Stimulated activated CD8-positive, alpha-beta memory T cell treated with anti-CD3 and anti-CD28 coated beads, Interleukin-4, amount 100 ng/mL, for 1 hour (primary cell): ENCODE measurements at places on chromosomes 3 and 15.

DNA sequence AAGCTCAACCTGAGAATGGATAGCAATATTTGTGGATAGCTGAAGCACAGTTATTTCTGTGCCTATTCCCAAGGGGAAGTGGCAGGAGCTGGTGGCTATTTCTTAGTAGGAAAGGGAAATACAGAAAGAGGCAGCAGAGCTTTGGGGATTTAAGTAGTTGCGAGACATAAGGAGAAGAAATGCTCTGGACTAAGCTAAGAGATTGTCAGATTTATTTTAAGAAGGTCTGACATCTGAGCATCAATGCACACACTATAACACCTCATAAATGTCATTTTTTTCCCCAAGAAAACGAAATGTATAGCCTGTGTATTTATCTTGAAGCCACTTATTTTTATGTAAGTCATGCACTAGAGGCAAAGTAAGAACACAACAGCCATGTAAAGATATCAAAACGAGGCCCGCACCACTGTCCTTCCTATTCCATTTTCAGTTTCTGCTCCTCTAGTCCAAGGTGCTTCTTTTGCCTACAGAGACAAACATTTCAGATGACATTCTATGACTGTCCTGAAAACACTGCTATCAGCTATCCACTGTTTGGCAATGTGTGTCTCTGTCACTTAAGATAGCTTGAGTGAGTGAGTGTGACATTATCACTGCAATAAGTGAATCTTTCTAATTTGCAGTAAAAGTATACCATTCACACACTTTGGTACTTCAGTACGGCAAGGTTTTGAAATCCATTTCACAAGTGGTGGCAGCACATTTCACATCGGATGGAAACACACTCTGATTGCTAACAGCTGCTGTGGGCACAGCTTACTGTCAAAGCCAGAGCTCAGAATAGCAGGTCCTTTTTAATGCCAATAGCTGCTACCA is 62.7 kb upstream of the ICE2 start:
- DNase-seq = no peak

GRCh38 chr15:39587731-39588530 is 7.1 kb downstream of the THBS1 start:
- DNase-seq = no peak

- no peak for DNase-seq
These were observed 15.2 kb upstream of the ITGA11 start for GRCh38 chr15:68447209-68447608.

DNA sequence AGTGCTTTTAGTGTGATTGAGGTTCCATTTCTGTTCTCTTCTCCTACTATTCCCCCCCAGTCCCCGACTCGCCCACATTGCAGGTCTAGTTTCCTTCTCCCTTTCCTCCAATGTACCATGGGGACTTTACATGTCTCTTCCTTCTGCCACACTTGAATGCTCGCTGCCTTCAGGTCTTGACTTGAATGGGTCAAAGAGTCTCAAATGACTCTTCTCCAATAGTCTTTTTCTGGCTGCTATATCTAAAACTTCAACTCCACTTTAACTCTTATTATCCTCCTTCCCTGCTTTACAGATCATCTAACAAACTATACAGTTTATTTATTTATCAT is 213.9 kb upstream of the SLC2A2 start:
- no peak for DNase-seq

GRCh38 chr15:42549032-42549491 is 424 bp downstream of the HAUS2 start:
- DNase-seq = no peak

GRCh38 chr3:12706504-12707253 is 42.8 kb upstream of the RAF1 start:
- peak; percentile 5 for DNase-seq

- no peak for DNase-seq
These were observed 33.4 kb downstream of the LRRFIP2 start for GRCh38 chr3:37140899-37141541.

DNA sequence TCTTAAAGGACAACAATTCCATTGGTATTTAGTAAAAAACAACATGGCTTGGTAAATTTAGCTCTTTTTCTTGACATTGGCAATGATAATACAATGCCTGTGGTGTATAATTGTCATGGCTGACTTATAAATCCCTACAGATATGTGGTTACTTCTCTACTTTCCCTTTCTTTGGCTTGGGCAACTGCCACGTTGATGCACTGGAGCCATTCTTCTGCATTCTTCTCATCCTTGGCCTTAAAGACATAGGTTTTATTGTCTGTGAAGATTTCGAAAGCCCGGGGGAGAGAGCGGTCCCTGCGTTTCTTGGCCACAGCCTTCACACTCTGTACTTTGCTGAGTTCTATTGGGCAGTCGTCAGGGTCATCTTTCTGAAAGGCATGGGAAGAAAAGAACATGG is 101.1 kb upstream of the CCNL1 start:
- no peak for DNase-seq

- no peak for DNase-seq
These were observed 137.4 kb upstream of the UBP1 start for GRCh38 chr3:33577588-33577987.

- DNase-seq = no peak
These were observed 4.6 kb upstream of the PRKCD start for GRCh38 chr3:53156368-53156834.

- no peak for DNase-seq
These were observed 34.9 kb upstream of the HEG1 start for GRCh38 chr3:125090649-125091048.

GRCh38 chr3:48591886-48592518 is 3.1 kb downstream of the COL7A1 start:
- no peak for DNase-seq

DNA sequence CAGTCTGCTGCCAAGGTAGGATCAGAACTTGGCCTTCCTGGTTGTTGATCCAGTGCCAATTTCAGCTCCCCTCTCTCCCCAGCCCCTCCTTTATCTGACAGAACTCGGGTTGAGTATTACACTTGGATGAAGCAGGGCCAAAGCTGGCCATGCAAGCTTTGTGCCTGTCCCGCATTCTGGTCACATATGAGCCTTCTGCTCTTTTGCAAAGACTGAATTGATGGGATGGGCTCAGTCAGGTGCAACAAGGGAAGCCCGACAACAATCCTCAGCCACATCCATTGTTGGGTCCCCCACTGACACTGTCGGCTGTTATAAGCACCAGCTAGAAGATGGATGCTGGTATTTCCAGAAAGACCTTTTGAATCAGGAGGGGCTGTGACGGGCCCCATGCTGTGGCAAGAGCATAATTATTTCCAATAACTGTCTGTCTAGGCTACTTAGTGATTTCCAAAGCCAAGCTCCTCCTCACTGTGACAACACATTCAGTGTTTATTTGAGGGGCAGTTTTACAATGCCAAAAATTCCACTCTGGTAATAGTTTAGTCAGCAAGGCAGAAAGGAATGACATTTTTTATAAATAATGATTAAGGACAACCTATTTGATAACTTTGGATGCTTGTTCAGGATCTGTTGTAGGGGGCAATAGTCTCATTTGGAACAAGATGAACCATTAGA is 146.8 kb upstream of the FRMD4B start:
- no peak for DNase-seq

DNA sequence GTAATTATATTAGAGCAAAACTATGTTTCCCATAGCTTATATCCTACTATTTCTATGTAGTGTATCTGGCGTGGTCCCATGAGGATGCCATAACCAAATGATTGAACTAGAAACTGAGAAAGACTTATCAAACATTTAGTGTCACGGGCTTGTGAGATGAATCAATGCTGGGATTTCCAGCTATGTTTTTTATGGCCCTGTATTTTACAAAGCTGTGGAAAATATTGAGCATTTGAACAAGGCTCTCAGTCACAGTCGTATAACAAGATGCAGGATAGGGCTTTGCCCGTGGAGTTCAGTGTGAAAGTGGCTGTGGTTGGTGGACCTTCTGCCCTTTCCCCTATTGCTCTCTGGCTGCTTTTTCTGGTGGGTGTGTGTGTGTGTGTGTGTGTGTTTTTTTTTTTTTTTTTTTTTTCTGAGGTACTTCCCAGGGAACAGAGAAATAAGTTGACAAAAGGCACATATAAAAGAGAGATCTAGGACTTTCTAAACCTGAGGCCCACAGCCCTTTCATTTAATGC is 60.7 kb downstream of the CACNA1D start:
- no peak for DNase-seq

GRCh38 chr15:61032600-61033286 is 196.4 kb downstream of the RORA start:
- no peak for DNase-seq

DNA sequence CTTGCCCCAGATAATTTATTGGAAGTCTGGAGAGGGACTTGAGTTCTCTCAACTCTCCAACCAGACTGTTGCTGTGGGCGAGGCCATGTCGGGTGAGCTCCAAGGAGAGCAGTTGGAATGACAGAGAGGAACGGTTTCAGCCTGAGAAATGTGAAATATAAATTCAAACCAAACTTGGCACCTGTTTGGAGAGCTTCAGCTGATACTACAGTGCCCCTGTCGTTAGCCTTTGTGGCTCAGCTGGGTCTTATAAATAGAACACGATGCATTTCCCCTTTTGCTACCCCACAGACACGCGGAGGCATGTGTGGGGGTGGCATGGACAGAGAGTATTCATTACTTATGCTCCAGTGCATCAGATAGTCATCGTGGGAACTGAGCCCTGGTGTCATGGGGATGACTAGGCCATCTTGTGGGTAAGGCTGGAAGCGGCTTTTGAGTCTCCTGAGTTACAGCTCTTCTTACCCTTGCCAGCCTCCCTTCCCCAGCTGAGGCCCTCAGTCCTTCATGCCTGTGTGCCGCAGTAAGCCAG is 15.6 kb downstream of the SMAD3 start:
- no peak for DNase-seq

DNA sequence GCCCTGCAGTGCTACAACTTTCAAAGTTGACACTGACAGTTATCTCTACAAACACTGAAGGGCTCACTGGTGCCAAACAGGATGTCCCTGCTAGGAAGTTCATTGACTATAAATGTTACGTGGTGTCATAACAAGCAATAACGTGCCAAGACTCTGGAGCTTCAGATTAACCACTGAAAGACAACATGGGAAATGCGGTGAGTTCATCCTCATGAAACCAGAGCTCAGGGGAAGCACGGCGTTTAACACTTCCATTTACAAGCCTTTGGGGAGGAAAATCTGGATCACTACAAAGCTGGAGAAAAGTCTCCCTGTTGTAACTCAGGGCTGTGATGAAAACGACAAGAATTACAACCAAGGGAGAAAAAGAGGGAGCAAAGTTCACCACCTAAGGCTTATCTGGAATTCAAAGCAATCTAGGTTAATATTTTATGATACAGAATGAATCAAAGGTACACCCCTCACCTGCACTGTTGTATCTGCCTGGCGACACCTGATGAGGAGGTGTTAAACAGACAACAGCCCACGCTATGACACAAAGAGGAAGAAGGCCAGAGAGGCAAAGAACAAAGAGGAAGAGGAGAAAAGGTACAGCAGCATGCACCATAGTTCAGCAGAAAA is 27.0 kb downstream of the SHQ1 start:
- no peak for DNase-seq

DNA sequence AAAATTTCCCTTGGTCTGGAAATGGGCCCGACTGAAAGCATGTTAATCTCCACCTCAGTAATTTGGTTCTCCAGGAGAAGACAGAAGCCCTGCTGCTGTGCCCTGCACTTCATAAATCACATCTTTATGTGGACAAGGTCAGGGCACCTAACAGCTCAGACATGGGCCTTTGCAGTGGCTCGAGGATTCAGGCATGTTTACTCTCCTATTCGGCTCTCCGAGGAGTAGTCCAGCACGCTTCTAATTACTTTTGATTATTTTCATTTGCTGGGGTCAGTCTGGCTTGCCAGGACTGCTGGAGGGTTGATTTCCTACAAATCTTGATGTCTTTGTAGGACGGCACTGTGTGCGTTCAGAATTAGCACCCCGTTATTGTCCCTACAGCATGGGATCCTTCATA is 511.2 kb downstream of the MECOM start:
- DNase-seq = no peak

DNA sequence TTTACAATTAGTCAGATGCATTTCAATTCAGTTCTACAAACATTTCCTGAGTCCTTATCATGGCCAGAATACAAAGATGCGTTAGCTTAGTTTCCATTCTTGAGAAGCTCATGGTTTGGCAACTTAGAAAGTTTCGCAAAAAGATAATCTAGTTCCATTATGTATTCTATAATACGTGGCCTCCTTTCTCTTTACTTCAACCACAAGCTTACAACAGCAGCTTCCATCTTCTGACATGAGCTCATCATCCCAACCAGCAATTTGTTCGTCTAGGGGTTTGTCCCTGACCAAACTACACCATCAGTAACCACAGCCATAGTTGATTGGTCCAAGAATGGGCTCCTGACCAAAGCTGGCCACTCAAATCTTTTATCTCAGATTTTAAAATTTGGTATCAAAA is 267.6 kb upstream of the TBC1D5 start:
- DNase-seq = no peak

- DNase-seq = no peak
These were observed 6.0 kb upstream of the AMOTL2 start for GRCh38 chr3:134380249-134380648.

DNA sequence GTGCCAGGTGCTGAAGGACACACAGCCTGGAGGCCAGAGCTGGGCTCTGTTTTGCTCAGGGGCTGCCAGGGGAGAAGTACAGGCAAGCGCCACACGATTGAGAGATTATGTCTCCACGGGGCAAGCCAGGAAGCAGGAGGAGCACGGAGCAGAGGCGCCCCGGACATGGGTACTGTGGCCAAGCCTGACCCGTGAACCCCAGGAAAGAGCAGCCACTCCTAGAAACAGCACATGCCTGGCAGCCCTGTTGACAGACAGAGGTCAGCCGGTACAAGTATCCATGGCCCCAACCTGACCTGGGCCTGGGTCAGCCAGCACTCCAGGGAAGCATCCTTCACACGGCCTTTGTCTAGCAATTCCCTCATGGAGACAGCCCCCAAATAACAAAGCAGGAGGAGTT is 89.4 kb downstream of the ADAMTS17 start:
- no peak for DNase-seq

DNA sequence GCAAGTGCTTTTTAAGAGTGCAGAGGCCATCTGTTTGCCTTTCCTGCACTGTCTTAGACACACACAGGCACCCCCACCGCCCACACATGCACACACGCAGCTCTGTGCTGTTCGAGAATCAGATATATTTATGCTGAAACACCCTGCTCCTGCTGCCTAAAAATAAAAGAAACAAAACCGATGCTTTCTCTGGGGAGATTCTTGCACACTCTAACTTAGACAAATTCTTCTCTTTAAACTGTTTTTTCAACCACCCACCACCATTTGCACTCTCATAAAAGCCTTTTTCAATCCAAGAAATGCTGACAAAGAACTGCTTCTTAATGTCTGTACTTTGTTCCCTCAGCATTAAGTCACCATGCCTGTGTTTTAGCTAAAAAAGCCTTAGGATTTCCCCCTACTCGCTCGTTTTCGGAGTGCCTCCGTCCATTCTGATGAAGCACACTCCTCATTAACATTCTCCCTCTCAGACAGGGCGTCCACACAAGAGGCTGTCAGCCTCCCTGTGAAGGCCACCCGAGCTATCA is 26.2 kb downstream of the SLC12A8 start:
- no peak for DNase-seq

GRCh38 chr3:143414571-143415253 is 295.1 kb downstream of the CHST2 start:
- no peak for DNase-seq

- no peak for DNase-seq
These were observed 137.5 kb upstream of the ABHD17C start for GRCh38 chr15:80557441-80558234.
